ENCODE measurements at places on chromosomes 3 and 15. TPM values are rescaled to one million over a fixed set of nuclear protein-coding genes. Genes with fewer than 3 reads are reported as not detected.

Gene C3orf80
- 0.44 TPM for total RNA-seq

Gene ENTPD3
- not detected for total RNA-seq

Gene LYZL4
- total RNA-seq = not detected

Gene STRA6
- total RNA-seq = 146 TPM

Gene TRH
- 0.36 TPM for total RNA-seq

Gene PDE8A
- 7.0 TPM for total RNA-seq

Gene SOX14
- 0.18 TPM for total RNA-seq

Gene GTF2E1
- total RNA-seq = 34.3 TPM

Gene CNTN6
- total RNA-seq = 0.82 TPM

Gene SLC2A2
- not detected for total RNA-seq

Gene CCDC39
- not detected for total RNA-seq

Gene PEX11A
- 7.2 TPM for total RNA-seq

Gene BFSP2
- total RNA-seq = not detected

Gene RBP2
- total RNA-seq = not detected

Gene LAMB2
- total RNA-seq = 108 TPM

Gene LMAN1L
- total RNA-seq = not detected

Gene SUCLG2
- 36.4 TPM for total RNA-seq

Gene LRRIQ4
- 0.16 TPM for total RNA-seq

Gene KLHL40
- total RNA-seq = not detected

Gene TNIK
- 32.3 TPM for total RNA-seq

Data from neural crest cell (in vitro differentiated cells).